ENCODE measurements at places on chromosomes 3 and 15.

- DNase-seq = no peak
These were observed 20.2 kb downstream of the ICE2 start for GRCh38 chr15:60458721-60459120.

GRCh38 chr3:126131881-126132750 lies 48.2 kb upstream of the SLC41A3 start:
- no peak for DNase-seq

- no peak for DNase-seq
These were observed 32.8 kb downstream of the ETV5 start for GRCh38 chr3:186075931-186076567.

DNA sequence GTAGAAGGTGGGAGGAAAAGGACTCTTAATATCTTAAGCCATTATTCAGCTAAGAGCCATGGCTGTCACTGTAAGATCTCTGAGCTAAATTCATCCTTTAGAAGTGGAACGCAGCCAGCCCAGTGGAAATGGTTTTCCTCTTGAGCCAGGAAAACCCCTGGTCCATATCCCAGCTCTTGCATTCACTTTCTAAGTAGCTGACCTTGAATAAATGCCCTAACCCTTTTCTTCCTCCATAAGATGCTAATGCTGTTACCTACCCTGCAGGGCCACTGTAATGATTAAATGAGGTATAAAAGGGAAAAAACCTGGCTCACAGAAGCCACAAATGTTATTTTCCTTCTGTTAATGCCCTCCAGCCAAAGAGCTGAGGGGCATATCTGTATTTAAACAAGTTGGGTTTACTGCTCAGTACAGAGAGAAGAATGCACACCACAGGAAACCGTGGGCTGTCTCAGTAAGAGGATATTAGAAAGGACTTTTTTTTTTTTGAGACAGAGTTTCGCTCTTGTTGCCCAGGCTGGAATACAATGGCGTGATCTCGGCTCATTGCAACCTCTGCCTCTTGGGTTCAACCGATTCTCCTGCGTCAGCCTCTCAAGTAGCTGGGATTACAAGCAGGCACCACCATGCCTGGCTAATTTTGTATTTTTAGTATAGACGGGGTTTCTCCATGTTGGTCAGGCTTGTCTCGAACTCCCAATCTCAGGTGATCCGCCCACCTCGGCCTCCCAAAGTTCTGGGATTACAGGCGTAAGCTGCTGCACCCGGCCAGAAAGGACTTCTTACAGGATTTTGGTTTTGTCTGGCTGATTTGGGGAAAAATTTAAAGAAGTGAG lies 6.8 kb downstream of the UBL7 start:
- no peak for DNase-seq

DNA sequence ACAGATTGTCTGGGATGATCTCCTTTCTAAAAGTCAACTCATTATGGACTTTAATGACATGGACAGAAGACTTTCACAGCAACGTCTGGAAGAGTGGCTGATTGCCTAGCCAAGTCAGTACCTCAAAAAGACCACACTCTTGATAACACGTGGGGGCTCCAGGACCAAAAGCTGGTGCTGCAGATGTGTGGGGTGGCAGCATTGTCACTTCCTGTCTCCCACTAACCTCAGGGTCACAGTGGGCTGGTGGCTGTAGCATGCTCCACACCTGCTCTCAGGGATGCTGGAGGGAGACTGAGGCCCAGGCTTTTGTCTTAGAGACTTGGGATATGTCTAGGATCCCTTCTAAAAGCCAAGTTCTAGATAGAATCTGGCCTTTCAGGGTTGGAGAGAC lies 118.1 kb downstream of the APBA2 start:
- DNase-seq = no peak

GRCh38 chr3:170889630-170890029 lies 18.8 kb downstream of the EIF5A2 start:
- no peak for DNase-seq

GRCh38 chr3:107216711-107217110 lies 160.5 kb upstream of the CCDC54 start:
- no peak for DNase-seq

- DNase-seq = no peak
These were observed 131.0 kb downstream of the IL5RA start for GRCh38 chr3:2978977-2979732.

- no peak for DNase-seq
These were observed 254.2 kb upstream of the CDIN1 start for GRCh38 chr15:36325206-36325605.

DNA sequence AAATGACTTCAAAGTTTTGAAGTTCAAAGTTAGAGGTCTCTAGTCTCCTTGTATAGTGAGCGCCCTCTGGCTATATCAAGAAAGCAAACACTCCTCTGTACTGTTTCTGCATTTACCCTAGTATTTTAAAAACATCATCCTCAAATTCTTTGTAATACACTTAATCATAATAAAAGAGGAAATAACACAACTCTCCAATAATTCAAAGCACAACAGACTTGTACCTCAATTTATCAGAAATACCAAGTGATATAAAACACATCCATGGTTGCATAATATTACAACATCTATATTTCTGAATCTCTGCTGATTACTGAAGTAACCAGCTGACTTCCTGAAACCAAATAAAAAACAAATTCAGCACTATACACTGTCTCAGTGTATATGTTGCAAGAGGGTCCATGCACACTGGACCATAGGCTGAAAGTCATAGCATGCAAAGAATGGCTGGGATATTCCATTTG lies 12.5 kb downstream of the PLOD2 start:
- no peak for DNase-seq

DNA sequence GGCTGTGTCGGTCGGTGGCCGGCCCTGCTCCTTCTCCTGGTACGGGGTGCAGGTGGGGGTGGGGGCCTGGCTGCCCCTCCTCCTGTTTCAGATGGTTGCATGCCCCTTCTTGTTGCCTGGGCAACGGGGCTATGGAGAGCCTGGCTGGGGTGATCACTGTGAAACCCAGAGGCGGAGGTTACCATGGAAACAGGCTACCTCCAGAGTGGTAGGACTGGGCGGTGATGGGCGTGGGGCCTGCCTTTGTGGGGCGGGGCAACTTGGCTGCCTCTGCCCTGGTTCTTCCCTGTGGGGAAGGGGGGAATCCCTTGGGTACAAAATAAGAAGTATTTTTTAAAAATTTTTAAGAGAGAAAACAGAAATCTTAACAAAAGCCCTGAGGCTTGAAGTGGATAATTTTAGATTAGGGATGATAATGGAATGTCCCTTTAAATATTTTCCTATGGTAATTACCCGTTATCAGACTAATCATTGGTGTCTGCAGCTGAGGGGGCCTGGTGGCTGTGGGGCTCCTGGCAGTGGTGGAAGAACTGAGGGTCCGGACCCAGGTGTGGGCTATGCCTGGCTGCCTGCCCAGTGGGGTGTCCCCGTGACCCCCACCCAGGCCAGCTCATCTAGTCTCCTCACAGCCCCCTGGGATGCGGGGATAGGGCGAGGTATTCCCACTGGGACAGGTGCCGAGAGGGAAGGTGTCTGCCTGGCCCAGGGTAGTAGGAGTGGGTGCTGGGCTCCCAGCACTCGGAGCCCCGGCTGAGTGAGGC lies 32.5 kb downstream of the PLXNA1 start:
- no peak for DNase-seq

DNA sequence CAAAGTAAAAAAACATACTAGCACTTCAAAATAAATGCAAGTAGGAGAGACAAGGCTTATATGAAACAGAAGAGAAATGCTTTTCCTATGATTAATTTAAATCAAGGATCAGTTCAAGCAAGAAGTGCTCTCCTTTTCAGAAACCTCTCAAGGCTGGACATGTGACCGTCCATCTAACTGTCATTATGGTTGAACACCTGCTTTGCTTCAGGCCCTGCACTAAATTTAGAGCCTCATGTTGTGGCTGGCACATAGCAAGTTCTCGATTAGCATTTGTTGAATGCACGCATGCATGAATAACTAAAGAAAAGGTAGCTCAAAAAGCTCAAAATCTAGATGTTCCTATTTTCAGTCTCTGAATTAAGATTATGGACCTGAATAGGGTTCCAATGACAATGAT lies 82.0 kb downstream of the SV2B start:
- DNase-seq = no peak

DNA sequence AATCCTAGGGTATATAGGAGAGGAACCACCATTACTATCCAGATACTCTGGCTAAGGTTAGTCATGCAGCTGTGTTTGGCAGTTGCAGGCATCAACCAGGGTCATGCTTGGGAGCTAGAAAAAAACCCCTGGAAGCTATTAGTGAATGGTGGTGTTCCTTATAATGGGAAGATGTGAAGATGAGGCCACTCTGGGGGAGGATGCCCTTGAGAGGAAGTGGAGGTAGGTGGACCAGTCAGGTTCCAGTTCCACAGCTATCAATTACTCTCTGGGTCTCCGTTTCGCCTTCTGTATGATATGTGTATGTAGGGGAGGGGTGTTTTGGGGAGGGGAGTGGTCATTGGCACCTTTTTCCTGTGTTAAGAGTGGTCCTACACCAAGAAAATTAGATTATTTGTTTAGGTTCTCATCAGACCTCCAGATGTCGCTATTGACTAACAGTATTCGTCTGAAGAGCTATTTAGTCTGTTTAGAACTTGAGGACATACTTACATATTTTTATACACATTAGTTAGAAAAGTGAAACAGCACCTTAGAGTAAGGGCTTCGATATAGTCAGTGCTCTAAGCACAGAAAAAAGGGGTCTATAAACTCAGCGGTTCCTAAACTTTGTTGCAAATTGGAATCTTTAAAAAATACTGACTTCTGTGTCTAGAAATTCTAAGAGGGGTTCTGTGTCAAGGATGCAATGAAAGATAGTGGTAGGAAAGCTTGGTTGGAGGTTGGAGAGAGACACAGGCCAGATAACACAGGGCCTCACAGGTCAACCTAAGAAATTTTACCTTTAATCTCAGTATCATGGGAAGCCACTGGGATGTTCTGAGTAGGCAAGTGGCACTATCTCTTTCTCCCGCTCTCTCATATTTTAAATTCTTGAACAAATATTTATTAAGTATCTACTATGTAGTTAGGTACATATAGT lies 9.1 kb upstream of the HPS3 start:
- DNase-seq = no peak

DNA sequence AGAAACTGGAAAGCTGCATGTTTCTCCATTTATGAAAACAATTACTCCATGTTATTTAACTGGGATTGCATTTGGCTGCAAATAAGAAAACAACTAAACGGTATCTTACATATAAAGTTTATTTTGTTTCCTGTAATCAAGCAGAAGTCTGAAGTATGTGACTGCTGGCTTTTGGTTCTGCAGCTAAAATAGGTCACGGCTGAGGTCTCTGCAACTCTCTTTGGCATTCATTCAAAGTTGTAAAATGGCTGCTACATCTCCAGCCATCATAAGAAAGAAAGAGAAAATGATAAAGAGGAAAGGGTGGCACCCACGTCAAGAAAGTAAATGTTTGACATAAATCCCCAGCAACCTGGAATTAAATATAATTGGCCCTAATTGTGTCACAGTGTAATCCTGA lies 406.1 kb downstream of the TBC1D5 start:
- no peak for DNase-seq

GRCh38 chr3:71211083-71211482 lies 372.4 kb downstream of the FOXP1 start:
- DNase-seq = no peak
